ENCODE measurements at places on chromosomes 2 and 18.

GRCh38 chr2:178279142-178279541 lies 84.8 kb downstream of the OSBPL6 start:
- DNase-seq = peak; percentile 94

- DNase-seq = peak; percentile 79
Measured at GRCh38 chr18:67282796-67283195, 233.7 kb downstream of the DSEL start.

DNA sequence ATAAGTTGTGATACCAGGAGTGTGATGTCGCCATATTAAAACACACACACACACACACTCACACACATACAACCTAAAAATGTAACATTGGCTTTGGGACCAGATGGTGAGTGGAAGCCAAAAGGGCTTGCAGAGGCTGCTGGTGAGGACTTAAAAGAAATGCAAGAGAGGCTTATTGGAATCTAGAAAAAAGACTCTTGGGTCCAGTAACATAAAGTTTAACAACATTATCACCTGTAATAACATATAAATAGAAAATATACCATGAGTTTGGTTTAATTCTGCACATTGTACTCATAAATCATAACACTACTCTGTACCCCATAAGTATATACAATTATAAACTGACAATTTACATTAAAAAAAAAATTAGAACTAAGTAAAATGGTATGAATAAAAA lies 74.4 kb upstream of the MYCN start:
- DNase-seq = no peak

DNA sequence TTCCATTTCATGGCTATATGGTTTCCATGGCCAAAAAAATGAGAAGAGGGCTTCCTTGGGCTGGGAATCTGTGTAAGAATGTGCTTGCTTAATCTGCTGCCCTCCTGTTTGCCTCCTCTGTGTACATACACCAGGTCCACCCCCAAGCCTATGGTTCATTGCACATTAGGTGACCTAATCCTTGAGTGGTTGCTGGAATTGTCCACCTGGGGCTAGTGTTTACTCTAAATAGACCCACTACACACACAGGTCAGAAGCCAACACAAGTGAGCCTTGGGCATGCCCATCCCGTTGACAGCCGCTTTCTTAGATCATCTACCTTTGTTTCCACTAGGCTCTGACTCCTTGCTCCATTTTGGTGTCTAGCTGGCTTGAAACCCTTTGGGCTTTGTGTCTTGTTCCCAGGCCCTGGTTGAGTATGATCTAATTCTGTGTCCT lies 59.2 kb upstream of the ATL2 start:
- no peak for DNase-seq
